ENCODE measurements at places on chromosomes 7 and 10. TPM values are rescaled to one million over a fixed set of nuclear protein-coding genes. Genes with fewer than 3 reads are reported as not detected.

The KIAA1217 gene
- 1.7 TPM for total RNA-seq

The ACTR1A gene
- 77.7 TPM for total RNA-seq

The PLAU gene
- total RNA-seq, result 169 TPM

The CHN2 gene
- 20.1 TPM for total RNA-seq

The SLC37A3 gene
- 32.2 TPM for total RNA-seq

The UPP1 gene
- 6.2 TPM for total RNA-seq

- peak; percentile 23 for DNase-seq
These were observed 31.5 kb downstream of the MBL2 start for GRCh38 chr10:52740913-52741675.

- DNase-seq, result no peak
These were observed 98.2 kb downstream of the RAB11FIP2 start for GRCh38 chr10:117948493-117948892.

DNA sequence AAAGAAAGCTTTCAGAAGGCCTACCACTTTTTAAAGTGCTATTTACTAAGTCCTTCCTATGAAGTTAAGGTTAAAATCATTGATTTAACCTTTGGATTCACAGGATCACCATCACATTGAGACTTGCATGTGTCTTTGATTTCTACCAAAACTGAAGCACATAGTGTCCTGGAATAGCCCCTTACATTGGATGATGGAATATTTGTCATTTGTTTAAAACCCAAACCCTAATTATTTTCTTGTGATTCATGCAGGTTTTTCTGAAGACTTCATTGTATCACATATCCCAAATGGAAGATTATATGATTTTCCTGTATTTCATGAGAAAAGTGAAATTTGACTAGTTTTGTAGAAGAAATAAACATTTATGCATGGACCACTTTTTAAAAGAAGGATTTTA is 3.3 kb downstream of the SEMA3A start:
- no peak for DNase-seq
